Right kidney (tissue), 9 donors: ENCODE measurements at places on chromosomes 13 and 19.

GRCh38 chr19:42184401-42184861 is 33.0 kb downstream of the DEDD2 start:
- peak; percentile 31 for DNase-seq

GRCh38 chr13:112124141-112124540 is 57.2 kb downstream of the SOX1 start:
- DNase-seq, result no peak

GRCh38 chr19:8208119-8208921 is 850 bp upstream of the CERS4 start:
- peak; percentile 65 for DNase-seq

DNA sequence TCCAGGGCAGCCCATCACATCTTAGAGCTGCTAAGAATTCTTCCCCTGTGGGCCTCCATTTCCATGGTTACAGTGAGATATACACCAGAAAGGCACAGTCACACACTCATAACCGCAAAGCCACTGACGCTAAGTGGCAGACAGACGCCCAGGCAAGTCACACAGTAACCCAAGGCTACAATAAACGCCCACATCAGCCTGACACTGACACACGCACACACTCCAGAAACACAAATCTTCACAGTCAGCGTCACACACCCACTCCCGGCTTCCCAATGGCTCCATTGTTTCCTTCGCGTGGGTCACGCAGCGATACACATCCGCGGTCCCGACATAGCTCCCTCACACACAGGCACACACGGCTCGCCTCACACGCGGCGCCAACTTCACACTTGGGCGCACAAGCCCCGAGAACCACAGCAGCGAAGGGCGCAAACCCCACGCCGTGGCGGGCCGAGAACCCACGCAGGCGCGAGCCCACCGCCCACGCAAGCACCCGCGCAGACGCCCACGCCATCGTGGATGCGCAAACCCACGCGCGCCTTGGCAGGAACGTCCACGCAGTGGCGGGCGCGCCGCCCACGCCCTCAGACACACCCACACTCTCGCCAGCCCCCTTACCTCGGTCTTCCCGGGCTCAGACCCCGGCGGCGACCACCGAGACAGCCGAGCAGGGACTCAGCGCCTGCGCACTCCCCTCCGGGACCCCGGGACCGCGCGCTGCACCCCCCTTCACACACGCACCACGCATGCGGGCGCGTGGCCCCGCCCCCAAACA is at the start of gene ZNF667:
TSS of gene ZNF667 (minus strand) at position 695 of the 778 bp plus-strand sequence. CDS start 14,975 bp downstream, outside the sequence.
- no peak for DNase-seq

- no peak for DNase-seq
Measured at GRCh38 chr13:99566125-99567083, 65.1 kb downstream of the TM9SF2 start.

DNA sequence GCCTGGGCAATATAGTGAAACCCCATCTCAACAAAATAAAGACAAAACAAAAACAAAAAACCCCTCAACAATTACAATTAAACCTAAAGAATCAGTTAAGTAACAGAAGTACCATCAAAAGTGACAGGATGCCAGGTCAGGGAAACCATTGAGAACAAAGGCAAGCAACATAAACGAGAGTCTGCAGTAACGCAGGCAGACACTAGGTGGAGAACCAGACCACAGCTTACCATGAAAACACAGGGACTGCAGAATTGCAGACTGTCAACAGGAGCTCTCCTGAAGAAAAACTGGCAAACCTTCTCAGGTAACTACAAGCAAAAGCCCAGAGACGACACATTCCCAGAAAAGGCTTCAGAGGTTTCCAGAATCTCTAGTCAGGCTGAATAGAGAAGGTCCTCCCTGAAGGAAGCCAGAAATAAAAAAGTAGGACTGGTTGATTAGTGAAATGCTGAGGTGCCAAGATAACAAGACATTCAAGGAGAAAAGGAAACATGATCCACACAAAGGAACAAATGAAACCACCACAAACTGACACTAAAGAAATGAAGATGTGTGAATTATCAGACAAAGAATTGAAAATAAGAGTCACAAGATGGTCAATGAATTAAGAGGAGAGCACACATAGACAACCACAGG is 2.2 kb upstream of the ZNF665 start:
- DNase-seq, result peak; percentile 66

DNA sequence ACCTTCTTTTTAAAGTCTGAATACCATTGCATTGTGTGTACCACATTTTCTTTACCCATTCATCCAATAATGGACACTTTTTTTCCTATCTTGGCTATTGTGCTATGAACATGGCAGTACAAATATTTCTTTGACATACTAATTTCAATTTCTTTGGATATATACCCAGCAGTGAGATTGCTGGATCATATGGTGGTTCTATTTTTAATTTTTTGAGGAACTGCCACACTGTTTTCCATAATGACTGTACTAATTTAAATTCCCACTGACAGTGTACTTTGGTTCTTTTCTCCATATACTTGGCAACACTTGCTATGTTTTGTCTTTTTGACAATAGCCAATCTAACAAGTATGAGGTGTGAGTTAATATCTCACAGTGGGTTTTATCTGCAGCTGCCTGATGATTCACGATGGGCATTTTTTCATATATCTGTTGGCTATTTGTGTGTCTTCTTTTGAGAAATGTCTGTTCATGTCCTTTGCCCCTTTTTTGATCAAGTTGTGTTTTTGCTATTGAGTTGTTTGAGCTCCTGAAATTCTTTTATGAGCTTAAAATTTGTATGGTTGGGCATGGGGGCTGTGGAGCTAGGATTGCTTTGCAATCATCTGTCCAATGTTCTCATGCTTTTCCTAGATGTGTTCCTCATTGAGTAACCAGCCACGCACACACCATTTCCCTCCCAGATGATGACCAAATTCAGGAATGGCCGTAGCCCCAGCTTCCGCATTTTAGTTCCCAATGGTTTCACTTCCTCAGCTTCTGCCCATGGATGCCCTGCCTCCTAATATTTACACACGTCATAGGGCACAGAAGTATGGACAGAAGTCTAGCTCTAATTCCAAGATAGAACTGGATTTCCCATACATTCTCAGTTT is 380.0 kb upstream of the SGCG start:
- DNase-seq, result no peak
